ENCODE measurements at places on chromosomes 4 and X.

GRCh38 chr4:39544580-39545315 lies 17.5 kb upstream of the UGDH start:
- no peak for DNase-seq

DNA sequence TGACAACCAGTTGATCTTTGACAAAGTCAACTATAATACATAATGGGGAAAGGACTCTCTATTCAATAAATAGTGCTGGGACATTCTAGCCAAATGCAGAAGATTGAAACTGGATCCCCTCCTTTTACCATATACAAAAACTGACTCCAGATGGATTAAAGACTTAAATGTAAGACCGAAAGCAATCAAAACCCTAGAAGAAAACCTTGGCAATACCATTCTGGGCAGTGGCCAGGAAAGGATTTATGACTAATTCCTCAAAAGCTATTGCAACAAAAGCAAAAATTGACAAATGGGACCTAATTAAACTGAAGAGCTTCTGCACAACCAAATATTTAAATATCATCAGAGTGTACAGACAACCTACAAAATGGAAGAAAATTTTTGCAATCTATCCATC lies 185.1 kb downstream of the NPNT start:
- no peak for DNase-seq

DNA sequence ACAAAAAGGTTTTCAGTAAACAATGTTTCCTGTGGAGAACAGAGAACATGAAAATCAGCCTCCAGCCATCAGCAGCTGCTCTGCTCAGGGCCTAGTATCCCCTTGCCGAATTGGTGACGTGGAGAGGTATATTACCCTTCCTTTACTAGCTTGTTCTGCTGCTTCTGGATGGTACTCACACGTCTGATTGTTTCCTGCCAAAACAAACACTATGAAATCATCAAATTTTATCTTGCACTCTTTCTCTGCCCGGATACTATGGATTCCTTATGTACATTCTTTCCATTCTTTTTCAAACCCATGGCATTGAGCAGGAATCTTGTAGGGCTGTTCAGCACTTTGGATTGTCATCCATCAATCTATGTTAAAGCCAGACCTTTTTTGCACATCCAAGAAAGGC lies 18.8 kb upstream of the METAP1 start:
- DNase-seq: no peak

DNA sequence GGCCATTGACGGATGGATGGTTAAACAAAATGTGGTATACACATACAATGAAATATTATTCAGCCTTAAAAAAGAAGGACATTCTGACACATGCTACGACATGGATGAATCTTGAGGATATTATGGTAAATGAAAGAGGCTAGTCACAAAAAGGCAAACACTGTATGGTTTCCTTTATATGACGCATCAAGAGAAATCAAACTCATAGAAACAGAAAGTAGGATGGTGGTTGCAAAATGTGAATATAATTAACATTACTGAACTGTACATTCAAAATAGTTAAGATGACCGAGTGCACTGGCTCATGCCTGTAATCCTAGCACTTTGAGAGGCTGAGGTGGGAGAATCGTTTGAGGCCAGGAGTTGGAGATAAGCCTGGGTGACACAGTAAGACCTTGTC lies 9.5 kb upstream of the CASK start:
- no peak for DNase-seq

GRCh38 chrX:116379854-116380253 lies 56.6 kb upstream of the SLC6A14 start:
- DNase-seq: no peak

GRCh38 chrX:23952984-23953907 lies 45.4 kb downstream of the CXorf58 start:
- DNase-seq: no peak

DNA sequence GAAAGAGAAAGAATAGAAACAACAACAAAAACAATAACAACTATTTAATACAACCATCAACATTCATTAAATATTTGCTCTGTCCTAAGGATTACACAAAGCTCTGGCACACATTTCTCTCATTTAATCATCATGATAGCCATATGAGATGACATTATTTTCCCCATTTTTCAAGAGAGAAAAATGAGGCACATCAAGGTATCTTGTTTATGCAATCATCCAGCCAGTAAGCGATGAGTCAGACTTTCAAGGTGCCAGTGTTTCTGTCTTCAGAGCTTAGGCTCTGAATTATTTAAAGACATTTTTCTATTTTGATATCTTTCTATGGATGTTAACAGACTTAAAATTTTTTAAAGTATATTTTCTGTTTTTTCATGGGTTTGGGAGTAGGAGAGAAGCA lies 541.8 kb upstream of the SMIM31 start:
- DNase-seq: no peak

- DNase-seq: no peak
These were observed 150.1 kb downstream of the DIPK2B start for GRCh38 chrX:45050558-45050957.

DNA sequence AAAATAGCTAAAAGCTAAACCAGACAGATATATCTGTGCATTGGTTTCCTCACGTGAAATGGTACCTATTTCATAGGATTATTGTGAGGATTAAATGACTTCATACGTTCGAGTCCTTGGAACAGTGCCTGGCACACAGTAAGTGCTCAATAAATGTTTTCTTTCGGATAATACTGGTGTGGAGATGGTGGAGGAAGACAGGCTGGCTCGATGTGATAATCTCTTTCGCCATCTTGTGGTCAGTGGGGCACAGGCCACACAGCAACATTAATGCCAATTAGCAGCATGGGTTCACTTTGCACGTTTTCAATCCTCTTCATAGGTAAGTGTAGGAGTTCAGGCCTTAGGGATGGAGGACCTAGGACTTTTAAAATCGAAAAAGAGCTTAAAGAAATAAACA lies 9.3 kb downstream of the PAGE4 start:
- DNase-seq: no peak

- DNase-seq: no peak
These were observed 64.3 kb downstream of the METTL14 start for GRCh38 chr4:118749347-118749988.
